ENCODE measurements at places on chromosomes 2 and 18.

DNA sequence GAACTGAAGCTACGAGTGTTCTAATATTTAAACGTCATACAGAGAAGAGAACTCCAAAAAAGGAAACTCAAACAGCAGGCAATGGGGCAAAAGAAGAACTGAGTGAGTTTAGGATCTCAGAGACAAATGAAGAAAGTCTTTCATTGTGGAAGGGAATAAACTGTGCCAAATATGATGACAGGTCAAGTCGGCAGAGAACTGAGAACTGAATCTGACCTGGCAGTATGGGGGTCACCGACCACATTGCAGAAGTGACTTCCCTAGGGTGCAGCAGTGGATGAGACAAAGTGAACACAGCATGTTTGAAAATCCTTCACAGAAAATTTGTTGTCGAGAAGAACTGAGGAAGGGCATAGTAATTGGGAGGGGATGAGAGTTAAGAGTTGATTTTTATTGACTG is 55.9 kb downstream of the TTC21B start:
- DNase-seq, result no peak

- no peak for DNase-seq
Observed at GRCh38 chr2:158650646-158651357, 144.3 kb upstream of the DAPL1 start.

GRCh38 chr2:201228271-201228911 is 31.9 kb upstream of the CASP8 start:
- DNase-seq, result no peak

DNA sequence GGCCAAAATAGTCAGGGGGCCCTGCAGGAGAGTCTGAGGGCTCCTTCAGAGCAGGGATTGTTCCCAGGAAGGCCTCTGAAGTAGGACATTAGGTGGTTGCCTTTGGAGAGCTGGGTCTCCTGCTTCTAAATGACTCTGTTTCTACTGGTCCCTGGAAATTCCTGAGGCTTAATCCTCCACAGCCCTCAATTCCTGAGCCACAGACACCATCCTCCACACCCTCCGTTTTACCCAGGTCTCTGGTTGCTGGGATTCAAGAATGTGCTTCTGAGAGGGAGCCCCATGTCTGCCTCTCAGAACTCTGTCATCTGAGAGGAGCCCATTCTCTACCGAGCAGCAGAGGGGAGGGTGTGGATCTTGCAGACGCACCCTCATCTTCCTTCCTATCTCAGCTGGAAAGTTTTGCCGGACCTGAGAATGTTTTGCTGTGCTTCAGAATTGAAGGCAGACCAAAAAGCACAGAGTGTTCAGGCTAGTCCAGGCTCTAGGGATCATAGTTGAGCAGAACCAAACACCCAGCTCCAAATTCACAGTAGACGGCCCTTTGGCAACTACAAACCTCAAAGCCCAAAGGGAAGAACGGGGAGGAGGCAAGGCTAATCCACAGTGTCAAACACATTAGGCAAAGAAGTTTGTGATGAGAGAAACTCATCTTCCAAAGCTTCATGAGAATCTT is 8.1 kb downstream of the VIT start:
- no peak for DNase-seq

DNA sequence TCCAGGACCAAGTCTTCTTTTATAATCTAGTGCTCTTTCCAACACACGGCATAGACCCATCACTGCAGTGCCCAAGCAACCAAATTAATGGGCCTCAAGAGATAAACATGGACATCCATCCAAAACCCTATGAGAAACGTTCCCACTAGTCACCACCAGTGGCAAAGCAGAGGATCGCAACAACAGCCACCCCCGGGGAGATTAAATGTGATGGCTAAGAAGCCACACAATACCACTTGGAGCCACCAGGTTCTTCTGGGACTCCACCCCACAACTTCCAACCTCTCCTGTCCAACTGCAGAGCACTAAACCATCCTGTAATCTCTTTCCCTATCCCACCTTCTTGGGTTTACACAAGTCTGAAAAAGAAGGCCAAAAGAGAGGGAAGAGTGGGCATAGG is 123.8 kb downstream of the BCL11A start:
- no peak for DNase-seq

GRCh38 chr2:20434588-20435294 is 12.1 kb upstream of the RHOB start:
- DNase-seq, result no peak

GRCh38 chr2:101115664-101116063 is 35.5 kb downstream of the TBC1D8 start:
- DNase-seq, result no peak

- no peak for DNase-seq
Observed at GRCh38 chr2:119579424-119580295, 35.4 kb downstream of the CFAP221 start.

Data from activated T-helper 1 cell treated with anti-CD3 and anti-CD28 coated beads, Interleukin-2, amount 50 U/mL, for 16 hours (primary cell).